Stomach (tissue), 19 donors: ENCODE measurements at places on chromosomes 2 and 18.

- no peak for DNase-seq
These were observed 64.2 kb downstream of the CCDC150 start for GRCh38 chr2:196703695-196704094.

GRCh38 chr18:63477968-63478367 lies 1.2 kb downstream of the SERPINB5 start:
- DNase-seq = no peak

DNA sequence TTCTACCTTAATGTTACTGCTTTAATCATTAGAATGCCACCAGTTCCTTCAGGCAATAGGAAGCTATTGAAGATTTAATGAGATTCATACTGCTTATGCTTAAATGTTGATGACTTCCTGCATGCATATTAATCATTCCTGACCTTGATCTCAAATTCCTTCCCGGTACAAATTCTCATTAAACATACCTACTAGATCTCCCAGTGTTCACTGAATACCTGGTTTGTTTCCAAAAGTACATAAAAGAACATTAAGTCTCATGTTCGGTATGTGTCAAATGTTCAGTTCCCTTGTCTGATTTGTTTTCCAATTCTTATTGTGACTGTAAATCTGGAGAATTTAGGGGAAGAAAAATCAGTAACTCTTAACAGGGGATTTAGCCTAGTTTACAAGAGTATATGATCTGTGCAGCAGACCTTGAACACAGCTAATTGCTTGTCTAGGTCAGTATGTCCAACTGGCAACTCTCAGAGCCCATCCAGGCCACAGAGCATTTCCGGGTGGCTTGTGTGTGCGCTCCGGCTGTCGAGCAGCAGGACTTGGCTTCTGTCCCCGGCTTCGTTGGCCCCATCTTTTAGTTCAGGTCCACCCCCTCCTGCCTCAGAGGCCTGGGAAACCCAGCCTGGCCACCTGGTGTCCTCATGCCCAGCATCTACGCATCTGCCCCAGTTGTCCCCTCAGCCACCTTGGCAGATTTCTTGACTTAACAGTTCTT lies 13.1 kb downstream of the METAP1D start:
- DNase-seq = no peak

DNA sequence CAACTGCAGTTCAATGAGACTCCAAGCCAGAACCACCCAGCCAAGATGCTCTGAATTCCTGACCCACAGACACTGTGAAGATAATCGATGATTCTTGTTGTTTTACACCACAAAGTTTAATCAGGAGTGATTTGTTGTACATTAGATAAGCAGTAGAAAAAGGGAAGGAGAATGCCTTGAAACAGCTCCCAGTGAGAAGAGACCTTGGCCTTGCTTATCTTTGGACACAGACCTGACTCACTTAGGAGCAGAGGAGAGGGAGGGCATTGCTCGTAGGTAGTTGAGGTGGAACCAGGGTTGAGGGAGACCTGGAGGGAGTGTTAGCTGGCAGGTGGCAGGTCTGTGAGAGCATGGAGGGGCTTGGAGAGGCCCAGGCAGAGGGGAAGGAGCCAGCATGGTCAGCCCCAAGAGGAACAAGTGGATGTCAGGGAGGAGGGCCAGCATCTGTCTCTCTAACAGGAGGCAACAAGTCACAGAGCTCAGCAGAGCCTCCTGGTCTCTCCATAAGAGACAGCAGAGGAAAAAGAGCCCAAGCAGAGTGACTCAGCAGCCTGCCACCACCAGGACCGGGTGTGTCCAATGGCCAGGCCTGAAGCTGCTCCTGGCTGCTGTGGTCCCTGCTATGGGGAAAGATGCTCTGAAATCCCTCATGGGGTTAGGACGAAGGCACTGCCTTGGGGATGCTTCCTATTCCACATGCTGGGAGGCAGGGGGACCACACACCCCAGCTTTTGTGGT lies 161.6 kb upstream of the CAPN13 start:
- DNase-seq = no peak

- DNase-seq = peak; percentile 59
These were observed 15.8 kb upstream of the TRPM8 start for GRCh38 chr2:233901367-233901766.

- DNase-seq = no peak
These were observed 10.6 kb upstream of the CIB4 start for GRCh38 chr2:26651799-26652198.

- DNase-seq = no peak
These were observed 568.5 kb downstream of the CMPK2 start for GRCh38 chr2:6297238-6297637.

DNA sequence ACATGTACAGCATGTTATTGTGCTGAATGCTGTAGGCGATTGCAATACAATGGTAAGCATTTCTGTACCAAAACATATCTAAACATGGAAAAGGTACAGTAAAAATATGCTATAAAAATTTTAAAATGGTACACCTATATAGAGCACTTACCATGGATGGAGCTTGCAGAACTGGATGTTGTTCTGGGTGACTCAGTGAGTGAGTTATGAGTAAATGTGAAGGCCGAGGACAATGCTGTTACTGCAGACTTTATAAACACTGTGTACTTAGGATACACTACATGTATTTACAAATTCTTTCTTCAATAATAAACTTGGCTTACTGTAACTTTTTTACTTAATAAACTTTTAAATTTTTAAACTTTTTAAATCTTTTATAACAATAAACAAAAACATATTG lies 473.4 kb upstream of the UBE2E3 start:
- DNase-seq = no peak

- DNase-seq = no peak
These were observed 283.3 kb downstream of the STK39 start for GRCh38 chr2:167963899-167964649.

DNA sequence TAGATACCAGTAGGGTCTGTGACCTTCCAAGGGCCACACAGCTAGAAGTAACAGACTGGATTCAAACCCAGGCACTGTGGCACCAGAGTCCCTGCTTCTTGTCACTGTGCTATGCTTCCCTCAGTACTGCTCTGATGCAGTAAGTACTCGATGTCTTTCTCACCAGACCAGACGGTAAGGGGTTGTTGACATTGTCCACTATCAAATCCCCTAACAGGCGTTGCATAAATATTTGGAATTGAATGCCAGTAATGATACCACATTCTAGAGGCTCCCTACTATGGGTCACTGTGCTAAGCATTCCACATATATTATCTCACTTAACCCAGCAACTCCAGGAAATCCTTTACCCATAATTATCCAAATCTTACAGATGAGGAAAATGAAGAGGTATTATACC lies 223.1 kb downstream of the C1D start:
- DNase-seq = no peak

GRCh38 chr2:109467701-109468100 lies 146.1 kb downstream of the SEPTIN10 start:
- no peak for DNase-seq

- DNase-seq = peak; percentile 39
These were observed 144.1 kb downstream of the PRPF40A start for GRCh38 chr2:152573168-152573567.

GRCh38 chr2:224885836-224886547 lies 156.3 kb downstream of the DOCK10 start:
- no peak for DNase-seq

DNA sequence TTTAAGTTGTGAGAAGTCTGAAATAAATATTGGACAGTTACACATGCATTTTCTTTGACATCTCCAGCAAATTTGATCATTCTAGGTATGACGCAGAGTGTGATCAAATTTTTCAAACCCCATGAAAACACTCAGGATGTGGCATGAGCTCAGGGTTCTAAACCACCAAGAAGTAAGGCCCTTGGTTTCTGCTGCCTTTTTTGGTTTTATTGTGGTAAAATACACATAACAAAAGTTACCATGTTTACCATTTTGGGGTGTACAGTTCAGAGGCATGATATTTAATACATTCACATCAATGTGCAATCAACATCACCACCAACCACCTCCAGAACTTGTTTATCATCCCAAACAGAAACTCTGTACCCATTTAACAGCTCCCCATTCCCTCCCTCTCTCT lies 64.3 kb upstream of the TTN start:
- no peak for DNase-seq

GRCh38 chr2:204437408-204437807 lies 107.9 kb upstream of the PARD3B start:
- DNase-seq = no peak

GRCh38 chr18:44599412-44599811 lies 81.3 kb upstream of the SETBP1 start:
- no peak for DNase-seq

DNA sequence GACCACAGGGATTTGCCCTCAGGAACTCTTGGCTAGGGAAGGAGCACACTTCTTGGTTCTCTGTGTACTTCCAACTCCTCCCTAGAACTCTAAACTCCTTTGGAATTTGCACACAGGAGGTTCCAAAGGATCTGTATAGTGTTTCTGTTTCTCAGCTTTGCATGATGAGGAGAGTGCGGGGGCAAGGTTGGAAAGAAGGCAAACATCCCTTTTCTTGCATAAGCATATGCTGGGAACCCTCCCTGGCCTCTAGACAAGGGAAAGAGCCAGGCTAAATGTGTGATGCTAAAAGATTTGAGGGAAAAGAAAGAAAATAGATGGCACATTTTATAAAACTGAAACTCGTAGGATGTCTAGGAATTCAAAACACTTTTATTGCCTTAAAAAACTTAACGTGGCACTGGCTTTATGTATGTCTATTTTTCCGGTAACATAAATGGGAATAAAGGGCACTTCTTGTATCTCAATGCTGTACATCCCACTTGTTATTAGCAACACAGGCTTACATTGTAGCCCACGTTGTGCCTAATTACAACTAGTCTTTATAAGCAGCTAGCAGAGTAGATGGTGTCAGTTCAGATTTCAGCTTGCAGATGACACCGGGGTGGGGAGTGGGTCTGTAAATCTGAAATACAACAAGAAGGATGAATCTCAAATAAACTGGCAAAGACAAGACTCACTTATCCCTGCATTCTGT lies 165.8 kb downstream of the GPD2 start:
- DNase-seq = no peak

GRCh38 chr2:129911363-129912065 lies 68.0 kb upstream of the RAB6C start:
- no peak for DNase-seq

DNA sequence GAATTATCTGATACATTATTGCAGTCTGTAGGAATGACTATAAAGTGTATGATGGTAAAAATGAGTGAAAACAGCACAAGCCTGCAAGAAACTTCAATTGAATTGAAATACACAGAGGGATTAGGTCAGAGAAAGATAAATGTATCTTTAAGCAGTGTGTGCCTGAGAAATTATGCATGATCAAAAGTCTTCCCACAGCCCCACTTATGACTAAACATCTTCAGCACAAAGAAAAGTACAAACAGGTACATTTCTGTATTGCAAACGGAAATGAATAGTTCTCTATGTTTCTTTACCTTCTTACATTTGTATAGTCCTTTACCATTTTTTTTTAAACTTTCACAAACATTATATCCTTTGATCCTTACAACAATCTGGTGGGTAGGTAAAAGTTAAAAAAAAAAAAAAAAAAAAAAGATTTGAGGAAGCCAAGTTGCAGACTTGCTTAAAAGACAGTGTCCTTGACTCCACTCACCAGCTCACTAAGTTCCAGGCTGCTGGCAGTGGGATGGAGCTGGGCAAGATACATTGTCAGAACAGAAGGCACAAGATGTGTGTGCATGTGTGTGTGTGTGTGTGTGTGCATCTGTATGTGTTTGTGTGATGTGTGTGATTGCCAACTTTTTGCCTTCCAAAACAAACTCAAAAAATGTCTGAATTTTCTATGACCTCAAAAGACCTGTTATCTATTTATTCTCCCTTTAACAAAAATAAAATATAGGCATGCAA lies 423.7 kb upstream of the ACVR2A start:
- no peak for DNase-seq

- no peak for DNase-seq
These were observed 211.8 kb downstream of the LRRTM4 start for GRCh38 chr2:77310416-77310815.

DNA sequence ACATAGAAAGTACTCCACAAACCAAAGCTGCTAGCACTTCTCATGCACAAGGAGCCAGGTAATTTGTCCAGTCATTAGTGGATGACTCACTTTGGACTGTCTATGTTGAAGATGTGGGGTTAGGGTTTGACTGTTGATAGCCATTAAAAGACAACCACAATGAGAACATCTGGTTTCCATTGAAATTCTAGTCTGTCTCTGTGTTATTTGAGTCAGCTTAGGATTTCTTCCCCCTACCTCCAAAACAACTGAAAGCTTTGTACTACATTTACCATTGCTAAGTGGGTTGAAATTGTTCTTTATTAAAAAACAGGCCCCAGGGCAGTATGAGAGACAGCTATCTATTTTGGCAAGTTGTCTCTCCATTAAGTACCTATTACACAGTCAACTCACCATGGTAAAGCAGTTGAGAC lies 50.2 kb upstream of the ANKRD44 start:
- DNase-seq = no peak

GRCh38 chr2:68775272-68775842 lies 40.7 kb downstream of the ARHGAP25 start:
- no peak for DNase-seq

GRCh38 chr2:175838979-175839378 lies 163.1 kb downstream of the LNPK start:
- DNase-seq = no peak

DNA sequence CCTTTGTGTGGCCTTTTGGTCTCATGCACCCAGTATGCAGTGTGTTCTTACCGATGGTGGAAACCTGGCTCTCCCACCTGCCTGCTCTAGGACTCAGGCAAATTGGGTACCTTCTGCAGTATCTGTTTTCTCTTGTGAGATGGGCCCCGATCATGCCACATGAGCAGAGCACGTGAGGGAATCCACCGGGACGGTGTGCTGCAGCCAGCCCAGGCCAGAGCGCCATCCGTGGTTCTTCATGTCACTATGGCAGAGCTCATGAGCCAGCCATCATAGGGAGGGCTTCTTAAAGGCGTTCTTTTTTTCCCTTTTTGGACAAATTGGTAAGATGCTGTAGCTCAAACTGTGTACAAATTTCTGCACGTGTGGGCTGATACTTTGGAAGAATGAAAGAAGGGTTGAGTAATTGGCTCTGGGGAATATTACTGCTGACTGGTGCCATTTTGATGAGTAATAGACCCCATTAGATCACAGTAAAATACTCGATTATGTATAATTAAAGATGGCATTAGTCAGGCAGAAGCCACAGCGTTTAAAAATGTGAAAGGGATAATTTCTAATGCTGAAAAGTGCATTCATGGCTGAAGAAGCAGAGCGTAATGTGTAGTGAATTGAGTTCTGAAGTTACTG lies 19.2 kb downstream of the SH3RF3 start:
- DNase-seq = no peak

DNA sequence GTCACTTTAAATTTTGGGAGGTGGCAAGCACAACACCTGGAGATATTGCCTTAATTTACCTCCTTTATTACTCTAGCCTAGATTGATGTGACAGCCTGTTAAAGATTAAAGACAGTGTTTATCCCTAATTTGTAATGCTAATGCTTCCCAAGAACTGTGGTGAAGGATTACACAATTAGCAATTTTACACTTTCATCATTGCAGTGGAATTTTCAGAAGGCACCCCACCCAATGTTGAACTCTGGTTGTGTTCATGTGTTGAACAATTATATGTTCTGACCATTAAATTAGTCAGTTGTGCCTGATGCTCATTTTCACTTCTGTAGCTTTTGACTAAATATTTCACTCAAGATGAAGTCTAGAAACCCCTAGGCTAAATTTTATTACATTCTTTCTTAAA lies 317.1 kb upstream of the CWC22 start:
- no peak for DNase-seq
